Activated naive CD4-positive, alpha-beta T cell (primary cell): ENCODE measurements at places on chromosomes 16 and 17.

GRCh38 chr16:64412578-64413280, 709.1 kb downstream of the CDH11 start:
- no peak for DNase-seq

GRCh38 chr17:28819582-28819981, 23.0 kb downstream of the FAM222B start:
- no peak for DNase-seq

DNA sequence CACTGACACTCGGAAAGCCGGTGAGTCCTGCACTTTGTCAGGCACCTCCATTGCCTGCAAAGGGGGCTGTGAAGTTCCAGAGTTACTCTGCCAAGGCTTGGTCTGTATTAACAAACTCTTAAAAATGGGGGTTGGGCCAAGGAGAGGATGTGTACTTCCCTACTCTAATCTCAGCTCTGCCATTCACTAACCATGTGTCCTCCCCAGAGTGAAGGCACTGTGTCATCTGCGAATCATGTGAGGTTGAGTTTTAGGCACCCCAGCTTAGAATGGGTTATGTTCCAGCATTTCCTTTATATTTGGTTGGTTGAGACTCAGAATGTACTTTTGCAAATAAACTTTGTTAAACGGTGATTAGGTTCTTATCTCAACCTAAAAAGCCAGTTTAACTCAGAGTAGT, 24.9 kb downstream of the ERCC4 start:
- DNase-seq = no peak

- DNase-seq = no peak
These were observed 18.5 kb downstream of the TOP2A start for GRCh38 chr17:40399185-40399584.
